ENCODE measurements at places on chromosomes 5 and 9.

GRCh38 chr9:3181049-3181953 lies 337.4 kb upstream of the PUM3 start:
- peak; percentile 27 for DNase-seq

- no peak for DNase-seq
These were observed 122.6 kb upstream of the BASP1 start for GRCh38 chr5:17094830-17095229.

GRCh38 chr9:4794691-4795090 lies 1.9 kb downstream of the RCL1 start:
- DNase-seq: no peak

- DNase-seq: no peak
These were observed 1.8 kb downstream of the TMOD1 start for GRCh38 chr9:97502984-97503861.

DNA sequence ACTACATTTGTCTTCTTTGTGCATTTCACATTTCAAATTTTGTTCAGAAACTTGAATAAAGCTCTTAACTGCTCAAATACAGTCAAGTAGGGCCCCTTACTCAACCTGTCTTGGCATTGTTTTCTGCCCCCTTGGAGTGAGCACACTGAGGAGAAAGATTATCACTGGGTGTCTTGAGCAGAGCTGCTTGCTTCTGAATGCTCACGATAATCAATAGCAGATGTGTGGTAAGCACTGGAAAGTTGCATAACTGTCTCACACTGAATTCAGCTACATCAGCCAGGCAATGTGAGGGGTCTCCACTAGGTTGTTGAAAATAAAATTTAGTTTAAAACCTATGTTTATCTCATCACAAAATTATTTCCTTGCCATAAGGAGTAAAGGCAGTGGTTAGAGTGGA lies 7.8 kb upstream of the TNFAIP8 start:
- DNase-seq: no peak

GRCh38 chr5:95995962-95996489 lies 34.4 kb upstream of the ELL2 start:
- no peak for DNase-seq

- DNase-seq: no peak
These were observed 297.4 kb downstream of the ENC1 start for GRCh38 chr5:74342948-74343682.

Measured in stimulated activated CD4-positive, alpha-beta T cell treated with anti-CD3 and anti-CD28 coated beads, Interleukin-2, amount 100 ng/mL, for 24 hours (primary cell).